Esophagus squamous epithelium (tissue), 5 donors: ENCODE measurements at places on chromosomes 7 and 10.

DNA sequence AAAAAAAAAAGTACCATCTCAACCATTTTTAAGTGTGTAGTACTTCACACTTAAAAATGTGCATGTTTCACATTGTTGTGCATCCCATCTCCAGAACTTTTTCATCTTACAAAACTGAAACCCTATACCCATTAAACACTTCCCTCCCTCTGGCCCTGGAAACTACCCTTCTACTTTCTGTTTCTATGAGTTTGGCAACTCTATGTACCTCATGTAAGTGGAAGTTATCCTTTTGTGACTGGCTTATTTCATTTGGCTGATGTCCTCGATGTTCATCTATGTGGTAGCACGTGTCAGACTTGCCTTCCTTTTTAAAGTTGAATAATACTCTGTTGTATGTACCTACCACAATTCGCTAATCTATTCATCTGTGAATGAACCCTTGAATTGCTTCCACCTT is 12.2 kb downstream of the KCNMA1 start:
- DNase-seq = no peak

DNA sequence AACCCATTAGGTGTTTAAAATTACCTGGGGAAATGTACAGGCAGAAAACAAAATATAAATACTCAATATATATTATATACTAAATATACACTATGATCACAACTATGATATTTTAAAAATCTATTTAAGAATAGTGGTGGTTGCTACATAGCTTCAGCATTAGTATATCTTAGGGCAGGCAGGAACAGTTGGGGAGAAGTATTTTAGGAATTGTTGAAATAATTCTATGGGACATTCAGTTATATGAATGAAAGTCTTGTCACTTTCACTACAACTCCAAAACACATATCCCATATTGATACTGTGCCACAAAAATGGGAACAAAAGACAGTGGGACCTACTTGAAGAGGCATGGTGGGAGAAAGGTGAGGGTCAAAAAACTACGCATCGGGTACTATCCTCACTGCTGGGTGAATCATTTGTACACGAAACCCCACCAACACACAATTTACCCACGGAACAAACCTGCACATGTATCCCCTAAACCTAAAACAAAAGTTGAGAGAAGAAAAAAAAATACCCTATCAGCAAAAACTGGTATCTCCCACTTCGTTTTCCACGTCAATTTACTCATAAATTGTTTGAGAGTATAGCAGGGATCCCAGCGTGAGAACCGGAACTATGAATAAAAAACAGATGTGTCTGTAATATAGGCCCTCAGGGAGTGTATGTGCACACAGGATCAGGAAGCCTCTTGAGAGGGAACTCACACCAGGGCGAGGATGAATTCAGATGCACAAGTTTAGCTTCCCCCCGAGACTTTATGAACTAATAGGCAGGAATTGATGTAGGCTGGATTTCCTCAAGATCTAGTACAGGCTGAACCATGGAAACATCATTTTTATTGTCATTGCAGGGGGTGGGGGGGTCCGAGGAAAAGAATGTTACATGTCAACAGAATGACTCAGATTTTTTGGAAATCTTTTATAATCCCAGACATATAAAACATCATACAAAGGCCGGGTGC is 16.2 kb downstream of the SLC16A12 start:
- DNase-seq = no peak

- DNase-seq = no peak
These were observed 119.1 kb downstream of the CNOT4 start for GRCh38 chr7:135390829-135391228.

- no peak for DNase-seq
These were observed 107.3 kb upstream of the NANOS1 start for GRCh38 chr10:118922226-118922625.

- no peak for DNase-seq
These were observed 88.7 kb downstream of the DYNC1I1 start for GRCh38 chr7:95861041-95861440.

DNA sequence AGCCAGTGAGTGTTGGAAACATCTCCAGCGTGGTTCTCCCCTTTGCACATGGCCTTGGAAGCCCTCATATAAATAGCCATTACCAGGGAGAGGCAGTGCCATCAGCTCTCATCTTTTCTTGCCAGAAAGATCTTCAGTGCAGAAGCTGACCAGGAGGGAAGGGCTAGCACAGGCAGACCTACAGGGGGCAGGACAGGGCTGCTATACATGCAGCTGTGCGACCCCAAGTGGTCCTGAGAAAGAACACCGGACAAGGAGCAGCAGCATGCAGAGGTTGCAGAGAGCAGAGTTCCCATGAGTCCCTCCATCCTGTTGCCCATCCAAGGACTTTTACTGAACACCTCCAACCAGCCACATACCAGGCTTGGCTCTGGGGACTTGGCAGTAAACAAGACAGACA is 17.1 kb downstream of the GRID1 start:
- DNase-seq = no peak

GRCh38 chr7:127107601-127108007 is 145.1 kb downstream of the GRM8 start:
- DNase-seq = no peak

- DNase-seq = no peak
These were observed 4.2 kb downstream of the AHR start for GRCh38 chr7:17302575-17303142.

DNA sequence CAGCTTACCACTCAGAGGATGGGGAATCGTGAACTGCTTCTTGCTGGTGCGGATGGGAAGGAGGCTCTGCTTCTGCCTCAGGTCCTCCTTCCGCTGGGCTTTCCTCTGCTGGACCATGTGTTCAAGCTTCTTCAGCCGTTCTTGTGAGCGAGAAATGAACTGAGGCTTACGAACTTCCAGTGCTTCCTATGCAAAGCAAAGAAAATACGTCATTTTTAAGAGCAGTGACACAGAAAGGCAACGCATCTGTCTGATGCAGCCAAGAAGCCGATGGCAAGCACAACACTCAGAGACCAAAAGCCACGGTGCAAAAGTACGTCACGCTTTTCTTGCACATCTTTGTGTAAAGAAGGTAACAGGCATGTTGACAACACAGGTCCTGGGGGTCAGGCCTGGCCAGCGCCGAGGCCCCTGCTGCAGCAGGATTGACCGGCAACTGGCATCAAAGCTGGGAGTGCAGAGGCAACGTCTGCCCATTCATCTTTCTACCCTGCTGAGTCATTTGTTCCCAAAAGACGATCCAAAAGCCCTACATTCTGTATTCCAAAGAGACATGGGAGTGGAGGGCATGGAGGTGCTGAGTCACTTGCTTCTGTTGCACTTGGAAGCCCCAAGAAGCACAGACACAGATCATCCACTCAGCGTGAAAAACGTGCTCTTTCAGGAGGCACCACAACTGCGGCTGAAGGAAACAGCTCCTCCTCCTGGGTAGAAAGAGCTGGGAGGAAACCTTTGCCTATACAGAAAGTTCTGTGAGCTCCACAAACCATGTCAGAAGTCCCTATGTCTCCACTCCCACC is 71.0 kb upstream of the ADAM12 start:
- no peak for DNase-seq

DNA sequence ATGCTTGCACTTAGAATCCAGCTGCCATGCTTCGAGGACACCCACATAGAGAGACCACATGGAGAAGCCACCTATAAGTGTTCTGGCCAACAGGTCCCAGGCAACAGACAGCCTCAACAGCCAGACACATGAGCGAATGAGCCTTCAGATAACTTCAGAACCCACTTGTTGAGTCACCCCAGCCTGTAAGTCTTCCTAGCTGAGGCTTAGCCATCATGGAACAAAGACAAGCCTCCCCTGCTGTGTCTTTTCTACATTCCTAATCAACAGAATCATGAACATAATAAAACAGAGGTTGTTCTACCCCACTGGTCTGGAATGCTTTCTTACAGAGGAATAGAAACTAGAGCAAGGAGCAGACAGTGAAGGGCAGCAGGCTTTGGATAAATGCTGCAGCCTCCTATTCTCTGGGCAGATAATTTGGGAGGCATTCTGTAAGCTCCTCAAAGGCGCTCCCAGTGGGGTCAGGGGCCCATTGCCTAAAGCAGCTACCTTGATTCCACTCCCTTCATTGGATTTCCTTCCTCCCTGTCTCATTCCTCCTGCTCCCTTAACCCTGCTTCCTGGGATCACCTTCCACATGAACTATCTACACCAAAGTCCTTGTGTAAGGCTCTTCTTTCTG is 4.6 kb downstream of the TLL2 start:
- DNase-seq = no peak

DNA sequence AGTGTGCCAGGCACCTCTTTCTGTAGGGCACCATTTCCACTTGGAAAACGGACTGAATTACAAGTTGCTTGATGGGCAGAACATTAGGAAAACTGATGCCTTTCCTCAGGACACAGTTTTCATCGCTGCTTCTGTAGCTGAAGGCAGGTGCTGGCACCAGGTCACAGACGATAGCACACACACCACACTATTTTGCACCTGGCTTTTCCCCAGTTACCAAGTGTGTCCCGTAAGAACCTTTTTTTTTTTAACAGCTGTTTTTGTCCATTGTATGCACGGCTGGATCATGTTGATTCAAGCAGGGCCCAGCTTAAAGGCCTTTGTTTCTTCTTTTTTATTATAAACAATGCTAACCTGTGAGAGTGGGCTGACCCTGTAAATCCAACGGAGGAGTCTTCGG is 1.3 kb upstream of the GET4 start:
- no peak for DNase-seq

- DNase-seq = no peak
These were observed 158.9 kb downstream of the AKR1D1 start for GRCh38 chr7:138235207-138235606.

- DNase-seq = no peak
These were observed 52.2 kb downstream of the IFIT5 start for GRCh38 chr10:89466599-89467035.

GRCh38 chr10:15163253-15163828 is 5.2 kb downstream of the NMT2 start:
- DNase-seq = no peak

- no peak for DNase-seq
These were observed 27.5 kb downstream of the DLG5 start for GRCh38 chr10:77899080-77899477.

- DNase-seq = no peak
These were observed 22.2 kb downstream of the SFMBT2 start for GRCh38 chr10:7388602-7389001.

DNA sequence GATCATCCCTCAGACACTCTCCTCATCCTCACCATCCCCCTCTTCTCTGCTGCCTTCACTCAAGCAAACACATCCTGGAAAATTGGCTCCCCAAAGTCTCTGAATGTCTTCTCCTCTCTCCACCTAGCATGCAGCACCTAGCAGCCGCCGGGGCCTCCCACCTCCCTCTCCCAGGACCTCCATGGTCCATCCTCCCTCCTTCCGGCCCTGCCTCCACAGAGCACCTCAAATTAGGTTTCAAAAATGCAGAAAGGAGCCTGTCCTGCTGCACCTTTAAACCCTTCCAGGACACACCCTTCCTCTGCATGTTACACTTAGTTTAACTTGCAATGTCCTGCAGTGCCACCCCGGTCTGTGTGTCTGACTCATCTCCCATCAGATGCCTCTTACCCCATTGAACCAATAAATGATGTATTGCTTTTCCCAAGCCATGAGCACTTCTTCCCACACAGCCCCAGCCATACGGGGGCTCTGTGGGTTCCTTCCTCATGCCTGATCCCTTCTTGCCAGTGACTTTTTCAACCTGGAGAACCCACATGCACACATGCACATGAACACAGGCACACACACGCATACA is 582.5 kb upstream of the MGMT start:
- no peak for DNase-seq

DNA sequence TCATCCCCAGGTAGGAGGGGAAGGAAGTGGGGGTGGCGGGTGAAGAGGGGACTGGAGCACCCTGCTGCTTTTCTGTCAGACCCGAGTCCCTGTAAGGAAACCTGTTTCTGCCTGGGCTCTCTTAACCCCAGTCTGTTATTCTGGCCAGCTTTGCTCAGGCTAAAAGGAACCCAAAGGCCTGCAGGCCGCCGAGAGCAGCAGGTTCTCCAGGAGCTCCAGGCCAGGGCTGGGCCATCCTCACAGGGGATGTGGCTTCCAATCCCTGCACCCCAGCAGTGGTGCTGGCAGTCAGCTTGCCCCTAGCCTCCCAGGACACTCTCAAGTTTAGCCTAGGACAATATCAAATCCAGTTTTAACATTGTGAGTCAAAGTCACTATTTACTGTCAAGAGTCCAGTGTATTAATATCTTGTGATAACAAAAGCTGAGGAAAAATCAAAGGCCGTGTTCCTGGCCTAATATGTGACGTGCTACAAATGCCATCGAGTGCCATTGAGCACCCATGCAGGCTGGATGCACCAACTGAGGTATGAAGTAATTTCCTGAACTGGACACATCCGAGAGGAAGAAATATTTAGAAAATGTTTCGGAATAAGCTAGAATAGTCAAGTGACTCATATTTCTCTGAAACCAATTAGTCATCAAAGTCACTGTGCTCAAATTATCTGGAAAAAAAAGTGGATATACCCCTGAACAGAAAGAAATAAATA is 7.0 kb downstream of the PKD1L1 start:
- no peak for DNase-seq

DNA sequence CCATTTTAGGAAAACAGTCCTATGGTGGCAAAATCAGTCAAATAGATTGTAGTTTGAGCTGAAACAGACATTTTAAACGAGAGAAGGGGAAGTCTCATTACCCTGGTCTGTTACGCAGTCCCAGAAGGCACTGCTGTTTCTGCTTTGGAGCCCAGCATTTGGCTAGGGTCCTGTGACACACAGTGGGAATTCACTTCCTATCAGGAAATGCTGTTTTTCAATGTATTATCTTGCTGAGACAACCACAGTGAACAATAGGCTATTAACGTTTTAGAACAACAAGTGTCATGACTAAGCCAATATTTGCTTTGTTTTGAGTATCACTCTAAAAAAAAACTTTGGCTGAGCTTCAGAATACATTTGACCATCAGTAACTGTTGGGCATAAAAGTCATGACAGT is 74.1 kb downstream of the ADD3 start:
- DNase-seq = no peak

DNA sequence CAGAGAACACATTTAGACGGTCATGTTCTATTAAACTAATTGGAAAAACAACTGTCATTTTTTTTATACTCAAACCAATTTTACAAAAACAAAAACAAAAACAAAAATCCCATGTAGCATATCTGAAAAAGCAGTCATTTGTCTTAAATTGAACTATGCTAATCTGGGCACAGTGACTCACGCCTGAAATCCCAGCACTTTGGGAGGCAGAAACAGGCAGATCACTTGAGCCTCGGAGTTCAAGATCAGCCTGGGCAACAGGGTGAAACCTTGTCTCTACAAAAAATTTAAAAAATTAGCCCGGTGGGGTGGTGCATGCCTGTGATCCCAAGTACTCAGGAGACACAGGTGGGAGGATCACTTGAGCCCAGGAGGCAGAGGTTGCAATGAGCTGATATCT is 253.4 kb downstream of the DOCK4 start:
- DNase-seq = no peak

DNA sequence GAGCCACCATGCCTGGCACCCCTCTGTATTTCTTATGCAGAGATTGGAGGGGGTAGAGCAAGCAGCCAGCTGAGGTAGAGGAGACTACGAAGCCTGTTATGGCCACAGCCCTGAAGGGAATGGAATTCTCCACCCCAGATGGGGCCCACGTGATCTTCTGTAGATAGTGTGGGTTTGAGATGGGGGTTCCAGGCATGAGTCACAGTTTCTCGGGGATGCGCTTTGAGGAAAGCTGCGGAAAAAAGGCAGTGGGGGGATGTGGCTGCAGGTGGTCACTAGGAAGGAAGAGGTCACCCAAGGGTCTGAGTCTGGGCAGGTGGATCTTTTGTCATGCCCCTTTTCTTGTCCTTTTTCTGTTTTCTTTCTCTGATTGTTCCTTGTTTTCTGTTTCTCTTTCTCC is 11.5 kb downstream of the FAM131B start:
- DNase-seq = no peak

- DNase-seq = no peak
These were observed 237.2 kb downstream of the MGMT start for GRCh38 chr10:129704225-129704624.

GRCh38 chr7:24665564-24666294 is 91.5 kb downstream of the GSDME start:
- DNase-seq = no peak
